ENCODE measurements at places on chromosomes 13 and 19. TPM values are rescaled to one million over a fixed set of nuclear protein-coding genes. Genes with fewer than 3 reads are reported as not detected.

The ATF5 gene
- total RNA-seq = 8.3 TPM

The RFX1 gene
- 4.5 TPM for total RNA-seq

The N4BP2L1 gene
- total RNA-seq = 29.8 TPM

The TINCR gene
- 250 TPM for total RNA-seq

The ZNF429 gene
- total RNA-seq = 5.0 TPM

The LYPD3 gene
- 447 TPM for total RNA-seq

The CLASRP gene
- total RNA-seq = 59.9 TPM

The KLK5 gene
- total RNA-seq = 310 TPM

The PRKACA gene
- 46.0 TPM for total RNA-seq

The LIM2 gene
- total RNA-seq = not detected

- no peak for DNase-seq
Observed at GRCh38 chr19:42130254-42130573, 2.0 kb downstream of the POU2F2 start.

- DNase-seq = no peak
Observed at GRCh38 chr19:1725100-1726064, 27.9 kb upstream of the ONECUT3 start.

GRCh38 chr19:11338121-11338520, 1.3 kb downstream of the RAB3D start:
- DNase-seq = no peak

DNA sequence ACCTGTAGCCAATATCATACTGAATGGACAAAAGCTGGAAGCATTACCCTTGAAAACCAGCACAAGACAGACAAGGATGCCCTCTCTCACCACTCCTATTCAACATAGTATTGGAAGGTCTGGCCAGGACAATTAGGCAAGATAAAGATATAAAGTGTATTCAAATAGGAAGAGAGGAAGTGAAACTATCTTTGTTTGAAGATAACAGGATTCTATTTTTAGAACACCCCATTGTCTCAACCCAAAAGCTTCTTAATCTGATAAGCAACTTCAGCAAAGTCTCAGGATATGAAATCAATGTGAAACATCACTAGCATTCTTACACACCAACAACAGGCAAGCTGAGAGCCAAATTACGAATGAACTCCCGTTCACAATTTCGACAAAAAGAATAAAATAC, 17.8 kb upstream of the CCNA1 start:
- no peak for DNase-seq

DNA sequence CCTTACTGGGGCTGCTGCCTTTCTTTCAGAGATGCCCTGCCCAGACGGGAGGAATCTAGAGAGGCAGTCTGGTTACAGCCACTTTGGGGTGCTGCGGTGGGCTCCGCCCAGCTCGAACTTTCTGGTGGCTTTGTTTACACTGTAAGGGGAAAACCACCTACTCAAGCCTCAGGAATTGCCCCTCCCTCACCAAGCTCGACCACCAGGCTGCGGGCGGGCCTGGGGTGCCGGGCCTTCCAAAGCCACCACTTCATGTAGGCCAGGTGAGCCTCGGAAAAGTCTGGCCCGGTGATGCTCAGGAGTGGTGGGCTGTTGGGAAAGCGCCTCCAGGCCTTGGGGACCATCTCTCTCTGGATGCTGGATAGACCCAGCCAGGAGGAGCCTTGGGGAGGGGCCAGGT, 218.6 kb downstream of the MTUS2 start:
- no peak for DNase-seq

DNA sequence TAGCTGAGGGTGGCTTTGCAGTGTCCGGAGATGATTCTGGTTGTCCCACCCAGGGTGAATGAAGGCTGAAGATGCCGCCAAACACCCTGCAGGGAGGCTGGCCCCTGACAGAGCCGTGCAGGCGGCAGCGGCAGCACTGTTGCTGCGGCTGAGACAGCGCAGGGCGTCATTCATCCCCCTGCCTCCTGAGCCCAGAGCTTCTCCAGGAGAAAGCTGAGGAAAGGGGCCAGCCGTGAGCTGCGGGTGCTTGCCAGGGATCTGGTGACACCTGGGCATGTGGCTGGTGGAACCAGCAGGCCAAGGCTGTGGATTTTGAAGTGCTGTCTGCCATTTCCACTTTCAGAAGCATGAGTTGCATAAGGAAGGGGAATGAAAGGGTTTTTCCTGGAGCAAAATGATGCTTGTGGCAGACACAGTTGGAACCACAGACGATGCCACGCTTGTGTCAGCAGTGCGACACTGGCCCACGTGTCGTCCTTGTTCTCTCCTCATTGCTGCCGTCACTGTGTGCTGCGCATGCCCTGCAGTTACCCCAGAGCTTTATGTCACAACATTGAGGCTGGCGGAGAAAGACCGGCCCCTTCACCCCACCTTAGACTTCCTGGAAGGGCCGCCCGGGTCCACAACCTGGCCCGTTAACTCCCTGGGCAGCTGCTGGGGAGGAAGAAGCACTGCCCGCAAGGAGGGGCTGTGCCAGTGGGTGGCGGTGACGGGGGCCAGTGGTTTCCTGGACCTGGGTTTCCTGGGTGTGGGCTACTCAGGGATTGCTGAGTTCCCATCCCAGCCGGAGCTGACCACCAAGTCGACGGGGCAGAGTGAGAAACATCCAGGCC, 22.7 kb downstream of the TFDP1 start:
- DNase-seq = no peak

GRCh38 chr13:21673539-21673788, 2.6 kb downstream of the FGF9 start:
- DNase-seq = no peak

DNA sequence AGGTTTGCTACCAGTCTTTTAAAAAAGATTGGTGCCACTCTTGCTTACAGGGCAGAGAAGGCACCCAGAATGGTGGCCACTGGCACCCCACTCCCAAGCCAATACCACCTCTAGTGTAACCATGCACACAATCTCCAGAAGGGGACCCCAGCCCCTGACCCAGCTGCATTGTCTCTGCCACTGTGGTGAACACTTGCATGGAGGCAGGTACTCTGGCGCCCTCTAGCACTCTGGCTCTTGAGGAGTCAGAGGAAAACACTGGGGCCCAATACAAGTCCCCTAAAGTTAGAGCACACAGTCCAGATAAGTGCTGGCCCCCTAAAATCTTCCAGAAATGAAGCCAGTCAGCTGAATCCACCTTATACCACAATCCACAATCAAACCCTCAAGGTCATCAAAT, 6.0 kb downstream of the ERVV-1 start:
- peak; percentile 43 for DNase-seq

- DNase-seq = no peak
Observed at GRCh38 chr13:74883834-74884233, 598.1 kb downstream of the TBC1D4 start.

- DNase-seq = no peak
Observed at GRCh38 chr13:29664591-29664990, 69.1 kb upstream of the SLC7A1 start.

DNA sequence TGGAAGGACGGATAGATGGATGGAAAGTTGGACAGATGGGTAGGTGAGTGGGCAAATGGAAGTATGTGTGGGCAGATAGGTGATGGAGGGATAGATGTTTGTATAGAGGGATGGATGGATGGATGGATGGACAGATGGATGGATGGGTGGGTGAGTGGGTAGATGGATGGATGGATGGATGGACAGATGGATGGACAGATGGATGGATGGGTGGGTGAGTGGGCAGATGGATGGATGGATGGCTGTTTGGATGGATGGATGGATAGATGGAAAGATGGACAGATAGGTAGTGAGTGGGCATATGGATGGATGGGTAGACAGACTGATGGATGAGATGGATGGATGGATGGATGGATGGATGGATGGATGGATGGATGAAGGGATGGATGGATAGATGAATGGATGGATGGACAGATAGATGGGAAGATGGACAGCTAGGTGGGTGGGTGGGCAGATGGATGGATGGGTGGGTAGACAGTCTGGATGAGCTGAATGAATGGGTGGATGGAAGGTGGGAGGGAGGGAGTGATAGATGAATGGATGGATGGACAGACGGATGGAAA, 74.9 kb upstream of the KCTD15 start:
- no peak for DNase-seq
